ENCODE measurements at places on chromosomes 7 and 10.

GRCh38 chr10:44384601-44385025 lies 284 bp downstream of the CXCL12 start:
- peak; percentile 7 for DNase-seq

DNA sequence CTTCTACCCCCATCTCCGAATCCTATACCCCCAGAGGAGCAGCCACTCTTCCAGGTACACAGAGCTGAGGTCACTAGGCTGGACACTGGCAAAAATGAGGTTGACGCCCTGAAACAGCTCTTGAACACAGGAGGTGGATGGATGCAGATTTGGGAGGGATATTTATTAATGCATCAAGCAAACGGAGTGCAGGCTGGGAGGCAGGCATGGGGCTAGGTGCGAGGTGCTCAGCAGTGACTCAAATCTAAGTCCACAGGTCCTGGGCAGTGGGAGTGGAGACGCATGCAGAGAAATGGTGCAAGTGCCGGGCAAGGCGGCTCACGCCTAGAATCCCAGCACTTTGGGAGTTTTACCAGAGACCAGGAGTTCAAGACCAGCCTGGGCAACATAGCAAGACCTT lies 11.0 kb downstream of the GUSB start:
- no peak for DNase-seq

DNA sequence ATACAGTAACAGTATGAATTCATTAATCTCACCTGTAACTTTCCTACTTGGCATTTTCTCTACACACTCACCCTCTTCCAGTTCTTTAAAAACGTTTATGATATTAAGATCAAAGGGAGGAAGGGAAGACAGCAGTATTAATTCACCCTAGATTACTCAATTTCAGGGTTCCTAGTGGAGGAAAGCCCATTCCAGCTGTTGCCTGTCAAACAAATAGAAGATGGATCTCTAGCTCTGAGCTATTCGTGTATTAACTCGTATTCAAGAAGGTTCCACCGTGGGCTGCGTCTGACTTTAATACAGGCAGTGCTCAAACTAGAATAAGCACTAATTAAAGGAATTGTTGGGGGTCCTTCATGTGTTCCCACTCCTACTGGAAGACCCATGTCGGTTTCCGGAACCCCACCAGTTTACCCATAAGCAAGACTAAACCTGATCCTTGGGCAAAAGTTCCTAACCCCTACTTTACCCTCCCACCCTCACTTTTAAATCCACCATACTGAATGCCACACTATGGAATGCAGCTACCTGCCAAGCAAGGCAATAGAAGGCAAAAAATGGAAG lies 2.1 kb downstream of the NANOS1 start:
- no peak for DNase-seq

- no peak for DNase-seq
These were observed 2.3 kb downstream of the HOXA10 start for GRCh38 chr7:27171637-27172314.

- DNase-seq: no peak
These were observed 50.9 kb downstream of the GLI3 start for GRCh38 chr7:42186151-42186550.

GRCh38 chr10:70592746-70593512 lies 9.6 kb downstream of the PRF1 start:
- no peak for DNase-seq

DNA sequence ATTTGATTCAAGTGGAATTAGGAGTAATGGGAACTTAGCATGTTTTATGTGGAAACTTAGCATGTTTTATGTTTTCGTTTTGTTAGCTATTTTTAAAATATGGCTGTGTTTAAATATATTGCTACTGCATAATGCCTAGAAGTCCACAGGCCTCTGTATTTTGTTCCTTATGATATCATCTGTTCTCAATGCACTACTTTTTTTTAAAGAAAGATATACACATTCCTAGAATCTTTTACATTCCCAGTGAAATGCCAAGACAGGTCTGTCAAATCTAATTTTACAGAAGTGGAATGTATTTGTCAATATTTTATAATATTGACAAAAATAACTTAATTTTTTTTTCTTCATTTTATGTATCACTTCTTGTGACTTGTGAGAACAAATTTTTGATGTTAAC lies 51.6 kb downstream of the ST7 start:
- DNase-seq: no peak

GRCh38 chr7:832968-833424 lies 720 bp downstream of the SUN1 start:
- no peak for DNase-seq

- DNase-seq: no peak
These were observed 505.9 kb downstream of the TCERG1L start for GRCh38 chr10:130805635-130806030.

Measured in stimulated activated CD4-positive, alpha-beta T cell treated with anti-CD3 and anti-CD28 coated beads, Interleukin-2, amount 100 ng/mL, for 24 hours (primary cell).